Fibroblast of lung (primary cell): ENCODE measurements at places on chromosomes 2 and 18.
A peak's percentile ranks its signal among the peaks of the same experiment; 100 is the strongest.

GRCh38 chr2:8679827-8680731 lies 1.8 kb upstream of the ID2 start:
- DNase-seq: peak; percentile 70
- H3K27me3 ChIP-seq: no peaks in the 10 kb centered on the region
- peak overlapping the region; percentile 96 for H3K27ac ChIP-seq
- no peaks in the 10 kb centered on the region for H3K36me3 ChIP-seq
- peaks cover 21% of the 10 kb centered on the region for H3K4me1 ChIP-seq

DNA sequence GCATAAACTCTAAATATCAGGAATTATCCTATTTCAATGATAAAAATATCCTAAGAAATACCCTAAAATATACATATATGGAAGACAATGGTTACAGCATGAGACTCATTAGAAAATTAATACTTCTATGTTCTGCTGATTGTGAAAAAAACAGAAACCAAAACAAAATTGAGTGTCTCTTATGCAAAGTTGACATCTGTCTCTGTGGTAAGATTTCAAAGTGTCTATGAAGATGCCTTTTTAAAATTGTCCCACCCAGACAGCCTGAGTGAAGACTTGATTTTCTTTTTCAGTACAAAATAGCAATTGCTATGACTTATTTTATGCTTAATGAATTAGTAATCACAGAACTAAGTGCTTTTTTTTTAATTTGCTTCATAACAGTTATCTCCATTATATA lies 1368.4 kb upstream of the LRRTM1 start:
- DNase-seq: no peak
- H3K4me3 ChIP-seq: no peak overlapping the region
- no peaks in the 10 kb centered on the region for H3K36me3 ChIP-seq
- H3K4me1 ChIP-seq: no peaks in the 10 kb centered on the region
- no peak overlapping the region for H3K27ac ChIP-seq
- no peaks in the 10 kb centered on the region for H3K27me3 ChIP-seq

- H3K4me3 ChIP-seq: no peak overlapping the region
- no peaks in the 10 kb centered on the region for H3K4me1 ChIP-seq
- peaks cover 4% of the 10 kb centered on the region for H3K36me3 ChIP-seq
- DNase-seq: peak; percentile 51
- no peaks in the 10 kb centered on the region for H3K27me3 ChIP-seq
These were observed 43.9 kb downstream of the ATIC start for GRCh38 chr2:215355801-215356200.

- no peaks in the 10 kb centered on the region for H3K27me3 ChIP-seq
- H3K4me1 ChIP-seq: peaks cover 18% of the 10 kb centered on the region
- H3K27ac ChIP-seq: peak overlapping the region; percentile 88
- H3K4me3 ChIP-seq: no peak overlapping the region
- DNase-seq: no peak
- H3K36me3 ChIP-seq: peaks cover 7% of the 10 kb centered on the region
These were observed 5.9 kb downstream of the TRIB2 start for GRCh38 chr2:12722447-12723316.

DNA sequence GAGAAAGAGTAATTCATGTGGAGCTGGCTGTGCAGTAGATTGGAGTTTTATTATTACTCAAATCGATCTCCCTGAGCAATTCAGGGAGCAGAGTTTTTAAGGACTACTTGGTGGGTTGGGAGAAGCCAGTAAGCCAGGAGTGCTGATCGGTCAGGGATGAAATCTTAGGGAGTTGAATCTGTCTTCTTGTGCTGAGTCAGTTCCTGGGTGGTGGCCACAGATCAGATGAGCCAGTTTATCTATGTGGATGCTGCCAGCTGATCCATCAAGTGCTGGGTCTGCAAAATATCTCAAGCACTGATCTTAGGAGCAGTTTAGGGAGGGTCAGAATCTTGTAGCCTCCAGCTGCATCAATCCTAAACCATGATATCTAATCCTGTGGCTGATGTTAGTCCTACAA lies 17.0 kb upstream of the UGT1A8 start:
- no peaks in the 10 kb centered on the region for H3K36me3 ChIP-seq
- H3K4me3 ChIP-seq: no peak overlapping the region
- H3K27me3 ChIP-seq: no peaks in the 10 kb centered on the region
- H3K27ac ChIP-seq: no peak overlapping the region
- no peaks in the 10 kb centered on the region for H3K4me1 ChIP-seq

GRCh38 chr2:29628862-29629261 lies 292.5 kb downstream of the ALK start:
- no peaks in the 10 kb centered on the region for H3K27me3 ChIP-seq
- peaks cover 9% of the 10 kb centered on the region for H3K4me1 ChIP-seq
- no peak overlapping the region for H3K27ac ChIP-seq
- no peak for DNase-seq
- no peaks in the 10 kb centered on the region for H3K36me3 ChIP-seq

DNA sequence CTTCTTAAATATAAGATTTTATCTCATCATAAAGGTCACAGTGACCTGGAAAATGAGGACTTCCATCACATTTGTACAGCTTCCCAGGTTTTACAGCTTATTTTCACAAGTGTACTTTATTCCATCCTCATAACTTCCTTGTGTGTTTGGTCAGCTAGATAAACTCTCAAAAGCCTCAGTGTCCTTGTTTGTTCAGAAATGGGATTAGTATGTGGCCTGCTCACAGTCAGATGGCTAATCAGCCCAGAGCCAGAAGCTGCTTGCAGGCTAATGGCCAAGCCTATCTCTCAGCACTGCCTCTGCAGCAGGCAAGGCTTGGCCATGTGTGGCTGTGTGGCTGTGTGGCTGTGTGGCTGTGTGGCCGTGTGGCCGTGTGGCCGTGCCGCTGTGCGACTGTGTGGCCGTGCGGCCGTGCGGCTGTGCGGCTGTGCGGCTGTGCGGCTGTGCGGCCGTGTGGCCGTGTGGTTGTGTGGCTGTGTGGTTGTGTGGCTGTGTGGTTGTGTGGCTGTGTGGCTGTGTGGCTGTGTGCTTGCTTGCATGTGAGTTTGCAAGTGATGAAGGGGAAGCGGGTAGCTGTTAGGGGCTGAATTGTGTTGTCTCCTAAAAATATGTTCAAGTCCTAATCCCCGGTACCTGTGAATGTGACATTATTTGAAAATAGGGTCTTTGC lies 233.0 kb upstream of the TNP1 start:
- H3K27ac ChIP-seq: no peak overlapping the region
- H3K4me1 ChIP-seq: no peaks in the 10 kb centered on the region
- no peaks in the 10 kb centered on the region for H3K36me3 ChIP-seq
- peaks cover 2% of the 10 kb centered on the region for H3K27me3 ChIP-seq
- DNase-seq: no peak

DNA sequence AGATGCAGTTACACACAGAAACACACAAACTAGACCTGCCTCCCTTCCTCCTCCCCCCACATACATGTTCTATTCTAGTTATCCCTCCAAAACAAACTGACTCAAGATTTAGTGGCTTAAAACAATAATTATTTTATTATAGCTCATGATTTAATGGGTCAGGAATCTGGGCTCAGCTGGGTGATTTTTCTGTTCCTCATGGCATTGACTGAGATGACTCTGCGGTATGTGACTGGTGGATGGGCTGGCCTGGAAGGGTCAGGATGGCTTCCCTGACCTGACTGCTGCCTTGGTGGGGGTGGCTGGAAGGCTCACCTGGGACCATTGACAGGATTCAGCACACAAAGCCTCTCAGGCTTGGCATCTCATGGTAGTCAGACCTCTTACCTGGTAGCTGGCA lies 33.7 kb upstream of the NTSR2 start:
- no peaks in the 10 kb centered on the region for H3K36me3 ChIP-seq
- peak; percentile 53 for DNase-seq
- H3K4me1 ChIP-seq: peaks cover 4% of the 10 kb centered on the region
- H3K27ac ChIP-seq: no peak overlapping the region
- no peaks in the 10 kb centered on the region for H3K27me3 ChIP-seq

- no peak overlapping the region for H3K27ac ChIP-seq
- H3K4me1 ChIP-seq: peaks cover 4% of the 10 kb centered on the region
- no peaks in the 10 kb centered on the region for H3K27me3 ChIP-seq
- DNase-seq: no peak
These were observed 54.1 kb downstream of the ANTXR1 start for GRCh38 chr2:69067026-69067630.

- no peaks in the 10 kb centered on the region for H3K27me3 ChIP-seq
- DNase-seq: no peak
- H3K27ac ChIP-seq: no peak overlapping the region
- H3K36me3 ChIP-seq: no peaks in the 10 kb centered on the region
These were observed 130.7 kb downstream of the SH3RF3 start for GRCh38 chr2:109259671-109260070.

DNA sequence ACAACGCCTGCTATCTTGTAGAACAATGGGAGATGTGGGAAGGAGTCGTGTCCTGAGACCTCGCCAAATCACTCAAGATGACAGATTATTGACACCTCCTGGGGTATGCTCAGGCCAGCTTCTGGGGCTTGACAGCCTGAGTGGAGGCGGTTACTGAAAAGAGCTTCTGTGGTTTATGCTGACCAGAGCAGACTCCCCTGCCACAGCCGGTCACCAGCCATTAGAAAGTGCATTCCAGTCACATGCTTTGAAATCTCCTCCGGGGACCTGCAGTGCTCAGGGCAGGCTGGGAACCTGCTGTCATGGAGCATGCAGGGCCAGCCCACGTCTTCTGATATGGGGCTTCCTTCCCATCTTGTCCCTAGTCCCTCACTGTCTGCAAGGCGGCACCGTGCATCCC lies 215.9 kb downstream of the SEPTIN10 start:
- no peak overlapping the region for H3K27ac ChIP-seq
- H3K4me3 ChIP-seq: no peak overlapping the region
- peaks cover 9% of the 10 kb centered on the region for H3K36me3 ChIP-seq
- no peaks in the 10 kb centered on the region for H3K27me3 ChIP-seq
- DNase-seq: no peak

GRCh38 chr18:53426666-53427184 lies 797.7 kb downstream of the MBD2 start:
- no peak for DNase-seq
- no peak overlapping the region for H3K4me3 ChIP-seq
- no peak overlapping the region for H3K27ac ChIP-seq

DNA sequence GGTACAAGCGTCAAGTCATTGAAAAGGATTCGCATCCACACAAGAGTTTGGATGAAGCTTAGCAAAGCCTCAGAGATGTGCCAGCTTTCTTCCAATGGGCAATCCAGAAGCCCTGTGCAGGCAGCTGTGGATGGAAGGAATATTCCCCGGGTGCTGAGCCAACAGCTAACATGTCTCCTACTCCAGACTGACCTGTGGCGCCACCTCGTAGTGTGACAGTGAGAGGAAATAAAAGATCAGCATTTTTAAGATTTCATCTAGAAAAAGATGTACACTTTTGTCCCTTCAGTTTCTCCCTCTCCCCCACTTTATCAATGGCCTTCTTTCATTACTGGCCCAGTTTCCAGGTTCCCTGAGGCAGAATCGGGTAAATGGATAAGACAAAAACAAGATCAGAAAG lies 48.9 kb upstream of the SPATS2L start:
- no peak overlapping the region for H3K4me3 ChIP-seq
- DNase-seq: no peak
- H3K27ac ChIP-seq: no peak overlapping the region
- peaks cover 8% of the 10 kb centered on the region for H3K4me1 ChIP-seq
- H3K36me3 ChIP-seq: no peaks in the 10 kb centered on the region

DNA sequence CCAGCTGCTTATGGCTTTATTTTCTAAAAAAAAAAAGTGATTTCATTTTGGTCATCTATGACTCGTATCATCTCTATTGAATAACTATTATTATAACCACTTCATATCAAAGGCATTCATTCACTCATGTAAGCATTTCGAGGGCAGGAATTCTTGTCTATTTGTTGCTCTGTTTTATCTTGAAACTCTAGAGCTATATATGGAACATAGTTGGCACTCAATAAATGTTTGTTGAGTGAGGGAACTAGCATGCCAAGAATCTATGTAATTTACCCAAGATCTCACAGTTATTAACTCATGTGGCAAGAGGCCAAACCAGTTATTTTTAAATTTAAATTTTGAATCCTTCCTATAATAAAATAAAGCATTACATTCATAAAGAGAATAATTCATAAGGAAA lies 470.1 kb downstream of the TMX3 start:
- no peaks in the 10 kb centered on the region for H3K4me1 ChIP-seq
- H3K27me3 ChIP-seq: no peaks in the 10 kb centered on the region
- H3K27ac ChIP-seq: no peak overlapping the region
